Activated naive CD8-positive, alpha-beta T cell treated with anti-CD3 and anti-CD28 coated beads, Interleukin-2, amount 10 ng/mL, durations not matched to agents 7 days and 5 days (primary cell): ENCODE measurements at places on chromosomes 11 and 22. TPM values are rescaled to one million over a fixed set of nuclear protein-coding genes. Genes with fewer than 3 reads are reported as not detected.
A peak's percentile ranks its signal among the peaks of the same experiment; 100 is the strongest.

The WNT7B gene
- not detected for total RNA-seq

The PUS3 gene
- total RNA-seq = 10.9 TPM

The FAM227A gene
- total RNA-seq = 0.36 TPM

The USP47 gene
- total RNA-seq = 43.7 TPM

DNA sequence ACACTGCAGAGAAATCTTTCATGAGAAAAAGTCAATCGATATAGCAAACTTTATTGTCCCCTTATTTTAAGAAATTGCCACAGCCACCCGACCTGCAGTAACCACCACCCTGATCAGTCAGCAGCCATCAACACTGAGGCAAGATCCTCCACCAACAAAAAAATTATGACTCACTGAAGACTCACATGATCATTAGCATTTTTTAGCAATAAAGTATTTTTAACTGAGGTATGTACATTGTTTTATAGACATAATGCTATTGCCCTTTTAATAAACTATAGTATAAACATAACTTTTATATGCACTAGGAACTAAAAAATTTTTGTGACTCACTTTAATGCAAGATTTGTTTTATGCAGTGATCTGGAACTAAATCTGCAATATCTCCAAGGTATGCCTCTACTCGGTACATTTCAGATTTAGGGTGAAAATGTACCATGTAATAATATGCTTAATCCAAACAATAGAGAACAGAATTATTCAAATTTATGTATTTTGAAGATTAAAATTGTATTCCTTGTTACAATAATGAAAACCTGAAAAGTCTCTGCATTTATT is 79.2 kb upstream of the CEP126 start:
- H3K27ac ChIP-seq = no peak overlapping the region
- DNase-seq = no peak
- H3K36me3 ChIP-seq = no peaks in the 10 kb centered on the region
- no peak overlapping the region for H3K4me3 ChIP-seq
- no peaks in the 10 kb centered on the region for H3K4me1 ChIP-seq

DNA sequence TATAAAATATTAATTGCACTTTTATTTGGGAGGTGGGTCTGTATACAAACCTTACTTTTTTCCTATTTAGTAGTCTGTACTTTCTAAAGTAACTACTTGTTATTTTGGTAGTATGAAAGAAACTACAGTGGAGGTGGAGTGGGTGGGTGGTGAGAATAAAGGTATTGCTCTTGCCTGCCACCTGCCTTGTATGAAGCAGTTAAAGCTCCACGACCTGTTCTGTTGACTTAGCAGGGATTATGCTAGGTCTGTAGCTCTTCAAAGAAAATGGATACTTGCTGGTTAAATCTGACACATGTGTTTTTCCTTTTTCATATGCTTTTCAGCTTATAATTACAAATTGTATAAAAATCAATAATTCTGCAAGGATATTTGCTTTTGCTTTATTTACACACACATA is 111.9 kb downstream of the EHF start:
- H3K4me1 ChIP-seq = no peaks in the 10 kb centered on the region
- DNase-seq = no peak
- no peaks in the 10 kb centered on the region for H3K36me3 ChIP-seq
- H3K4me3 ChIP-seq = no peak overlapping the region
- H3K27me3 ChIP-seq = peaks cover 11% of the 10 kb centered on the region

- DNase-seq = no peak
- H3K27ac ChIP-seq = no peak overlapping the region
- peaks cover 16% of the 10 kb centered on the region for H3K27me3 ChIP-seq
These were observed 35.8 kb upstream of the MYOD1 start for GRCh38 chr11:17683377-17684161.

GRCh38 chr22:39097098-39098020 is at the start of gene APOBEC3H:
TSS of gene APOBEC3H (plus strand) at chr22:39097244. CDS start at chr22:39100279, 3,035 bp downstream.
- DNase-seq = no peak
- no peaks in the 10 kb centered on the region for H3K27me3 ChIP-seq
- H3K36me3 ChIP-seq = peaks cover 18% of the 10 kb centered on the region
- H3K27ac ChIP-seq = peak within 1 kb of the TSS; percentile 96

DNA sequence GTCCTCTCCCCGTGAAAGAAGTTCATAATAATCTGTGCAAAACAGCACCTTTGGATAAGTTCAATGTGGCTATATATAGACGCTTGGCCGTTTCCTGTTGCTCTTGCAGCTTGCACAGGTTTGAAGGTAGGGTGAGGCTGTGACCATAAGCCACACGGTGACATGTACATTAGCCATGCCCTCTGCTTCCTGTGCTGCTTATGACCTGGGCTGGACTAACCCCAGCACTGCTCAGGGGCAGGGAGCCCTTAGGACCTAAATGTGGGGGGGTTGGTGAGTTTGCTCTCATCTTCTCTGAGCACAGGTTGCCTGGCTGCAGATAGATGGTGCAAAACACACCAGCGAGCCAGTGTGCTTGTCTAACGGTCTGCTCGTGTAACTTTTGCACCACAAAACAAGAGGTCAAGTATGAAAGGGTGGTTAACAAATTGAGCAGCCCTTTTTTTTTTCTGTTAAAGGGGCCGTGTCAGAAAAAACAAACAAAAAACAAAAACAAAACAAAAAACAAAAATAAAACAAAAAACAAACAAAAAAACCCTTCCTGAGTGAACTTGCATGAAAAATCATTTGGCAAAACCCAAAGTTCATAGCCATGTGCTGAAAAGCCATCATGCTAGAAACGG is 37.3 kb downstream of the FLI1 start:
- H3K36me3 ChIP-seq = peaks cover 10% of the 10 kb centered on the region
- peak overlapping the region; percentile 96 for H3K27ac ChIP-seq
- no peaks in the 10 kb centered on the region for H3K27me3 ChIP-seq
- peak; percentile 53 for DNase-seq
- peaks cover 86% of the 10 kb centered on the region for H3K4me1 ChIP-seq

- no peaks in the 10 kb centered on the region for H3K4me1 ChIP-seq
- H3K4me3 ChIP-seq = no peak overlapping the region
- no peaks in the 10 kb centered on the region for H3K36me3 ChIP-seq
- peaks cover 22% of the 10 kb centered on the region for H3K27me3 ChIP-seq
These were observed 24.9 kb upstream of the C11orf58 start for GRCh38 chr11:16713594-16713993.

GRCh38 chr11:76748948-76749347 is 34.2 kb upstream of the TSKU start:
- no peaks in the 10 kb centered on the region for H3K4me1 ChIP-seq
- no peak for DNase-seq
- peaks cover 11% of the 10 kb centered on the region for H3K27me3 ChIP-seq
- H3K36me3 ChIP-seq = no peaks in the 10 kb centered on the region

DNA sequence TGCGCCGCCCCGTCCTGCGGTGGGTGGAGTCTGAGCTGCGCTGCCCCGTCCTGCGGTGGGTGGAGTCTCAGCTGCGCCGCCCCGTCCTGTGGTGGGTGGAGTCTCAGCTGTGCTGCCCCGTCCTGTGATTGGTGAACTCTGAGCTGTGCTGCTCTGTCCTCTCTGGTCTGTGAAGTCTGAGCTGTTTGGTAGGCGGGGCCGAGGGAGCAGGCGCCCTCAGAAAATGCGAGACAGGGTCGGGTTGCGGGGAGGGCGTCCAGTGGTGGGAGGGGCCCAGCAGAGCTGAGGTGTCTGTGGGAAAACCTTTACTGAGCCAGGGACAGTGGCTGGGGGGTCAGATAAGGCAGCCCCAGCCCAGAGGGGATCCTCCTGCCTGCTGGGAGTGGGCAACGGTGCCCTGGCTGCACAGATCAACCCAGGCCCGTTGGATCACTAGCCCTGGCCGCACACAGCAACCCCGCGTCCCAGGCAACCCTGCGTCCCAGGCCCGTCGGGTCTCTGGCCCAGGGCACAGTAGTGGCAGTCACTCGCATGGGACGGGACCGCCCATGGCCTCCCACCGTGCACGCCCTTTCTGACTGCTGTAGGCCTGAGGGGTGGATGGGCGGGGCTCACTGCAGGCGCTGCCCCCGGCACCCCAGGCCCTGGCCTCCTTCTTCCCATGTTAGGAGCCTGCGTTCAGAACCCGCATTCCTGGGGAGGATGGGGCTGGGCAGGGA is 22.8 kb downstream of the BRSK2 start:
- H3K27me3 ChIP-seq = no peaks in the 10 kb centered on the region
- no peak overlapping the region for H3K4me3 ChIP-seq
- H3K36me3 ChIP-seq = peaks cover 1% of the 10 kb centered on the region
- H3K27ac ChIP-seq = no peak overlapping the region
- no peak for DNase-seq
- no peaks in the 10 kb centered on the region for H3K4me1 ChIP-seq

DNA sequence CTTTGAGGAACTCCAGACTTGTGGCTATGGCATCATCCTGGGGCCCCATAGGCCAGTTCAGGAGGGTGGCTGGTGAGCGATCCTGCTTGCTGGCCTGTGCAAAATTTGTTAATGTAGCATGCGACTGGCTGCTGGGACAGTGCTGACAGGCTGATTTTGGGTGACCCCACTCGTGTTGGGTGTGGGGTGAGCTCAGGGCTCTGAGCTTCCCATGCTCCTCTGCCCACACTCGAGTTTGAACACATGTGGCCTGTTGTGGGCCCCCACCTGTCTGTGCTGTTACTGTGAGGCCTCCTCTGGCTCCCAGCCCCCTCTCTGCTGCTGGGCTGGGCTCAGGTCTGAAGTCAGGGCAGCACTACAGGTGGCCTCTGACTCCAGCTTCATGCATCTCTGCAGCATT is 64.4 kb upstream of the MYEOV start:
- peaks cover 28% of the 10 kb centered on the region for H3K27me3 ChIP-seq
- H3K36me3 ChIP-seq = no peaks in the 10 kb centered on the region
- H3K27ac ChIP-seq = no peak overlapping the region

DNA sequence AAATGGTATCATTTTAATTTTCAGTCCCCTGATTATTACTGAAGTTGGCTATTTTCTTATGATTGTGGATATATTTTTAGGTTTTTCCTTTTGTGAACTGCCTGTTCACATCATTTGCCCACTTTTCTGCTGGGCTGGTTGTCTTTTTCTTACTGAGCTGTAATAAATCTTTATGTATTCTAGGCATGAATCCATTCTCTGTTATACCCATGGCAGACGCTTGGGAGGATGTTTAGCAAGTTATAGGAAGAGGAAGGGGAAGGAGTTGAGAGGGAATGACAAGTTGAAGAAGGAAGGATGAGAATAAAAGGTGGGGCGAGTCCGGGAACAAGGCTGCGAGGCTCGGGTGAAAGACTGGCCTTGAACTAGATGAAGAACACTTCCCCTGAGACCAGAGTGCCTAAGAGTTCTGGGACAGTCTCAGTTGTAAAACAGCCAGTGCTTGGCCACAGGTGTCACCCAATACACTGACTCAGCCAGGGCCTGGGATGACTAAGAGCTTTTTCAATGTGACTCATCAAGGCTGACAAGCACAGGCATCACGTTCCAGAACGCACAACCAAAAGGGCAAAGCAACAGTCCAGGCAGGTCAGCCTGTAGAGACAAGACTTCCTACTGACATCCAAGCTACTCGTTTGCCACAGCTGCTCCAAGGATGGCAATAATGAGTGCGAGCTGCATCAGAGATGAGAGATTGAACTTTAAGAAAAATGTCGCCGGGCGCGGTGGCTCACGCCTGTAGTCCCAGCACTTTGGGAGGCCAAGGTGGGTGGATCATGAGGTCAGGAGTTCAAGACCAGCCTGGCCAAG is 35.2 kb downstream of the LRFN4 start:
- H3K27me3 ChIP-seq = no peaks in the 10 kb centered on the region
- no peaks in the 10 kb centered on the region for H3K4me1 ChIP-seq
- DNase-seq = no peak
- no peaks in the 10 kb centered on the region for H3K36me3 ChIP-seq

GRCh38 chr11:15707194-15707593 is 592.5 kb downstream of the INSC start:
- no peaks in the 10 kb centered on the region for H3K36me3 ChIP-seq
- H3K4me1 ChIP-seq = no peaks in the 10 kb centered on the region
- no peak for DNase-seq

DNA sequence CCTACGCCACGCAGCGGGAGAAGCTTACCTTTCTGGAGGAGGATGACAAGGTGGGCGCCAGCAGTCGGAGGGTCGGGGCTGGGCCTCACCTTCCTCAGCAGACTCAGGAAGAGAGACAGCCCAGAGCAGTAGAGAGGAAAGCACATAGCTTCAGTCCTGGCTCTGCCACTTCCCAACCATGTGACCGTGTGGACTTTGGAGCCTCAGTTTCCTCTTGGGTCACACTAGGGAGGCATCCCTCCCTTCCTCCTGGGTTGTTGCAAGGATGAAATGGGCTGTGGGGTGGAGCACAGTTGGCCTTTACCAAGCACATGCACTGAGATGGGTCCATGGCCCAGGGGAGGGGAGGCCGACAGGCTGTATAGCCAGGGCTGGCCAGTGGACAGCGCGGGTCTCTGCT is 12.9 kb downstream of the DPP3 start:
- DNase-seq = no peak
- H3K27ac ChIP-seq = no peak overlapping the region
- H3K4me3 ChIP-seq = no peak overlapping the region
- H3K4me1 ChIP-seq = no peaks in the 10 kb centered on the region
- peaks cover 7% of the 10 kb centered on the region for H3K36me3 ChIP-seq

- H3K4me3 ChIP-seq = no peak overlapping the region
- no peak overlapping the region for H3K27ac ChIP-seq
- no peak for DNase-seq
- H3K27me3 ChIP-seq = peaks cover 3% of the 10 kb centered on the region
These were observed 109.0 kb downstream of the TRIM29 start for GRCh38 chr11:120028897-120029258.

DNA sequence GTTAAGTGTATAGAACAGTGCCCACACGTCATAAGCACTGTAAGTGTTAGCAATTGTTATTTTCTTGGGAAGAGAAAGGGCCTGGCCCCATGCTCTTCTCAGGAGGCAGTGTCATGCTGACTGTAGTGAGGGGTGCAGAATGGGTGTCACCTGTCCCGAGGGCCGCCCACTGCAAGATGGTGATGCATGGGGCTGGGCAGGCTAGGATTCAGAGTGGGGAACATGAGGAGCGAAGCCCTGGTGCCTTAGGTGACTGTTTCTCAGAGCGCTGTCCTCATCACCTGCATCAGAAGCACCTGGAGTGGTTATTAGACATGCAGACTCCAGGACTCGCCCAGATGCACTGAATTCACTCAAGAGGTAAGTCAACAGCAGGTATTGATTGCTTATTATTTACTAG is 101.0 kb upstream of the PARVA start:
- H3K4me1 ChIP-seq = no peaks in the 10 kb centered on the region
- no peak overlapping the region for H3K4me3 ChIP-seq
- H3K27ac ChIP-seq = no peak overlapping the region
- DNase-seq = no peak
